Heart left ventricle (tissue), 16 donors: ENCODE measurements at places on chromosomes 12 and 14. TPM values are rescaled to one million over a fixed set of nuclear protein-coding genes. Genes with fewer than 3 reads are reported as not detected.

OVCH1 gene
- total RNA-seq: not detected

PRB2 gene
- not detected for total RNA-seq

ALX1 gene
- total RNA-seq: not detected

ENDOU gene
- total RNA-seq: not detected

CD69 gene
- total RNA-seq: 0.16 TPM

NEDD8 gene
- total RNA-seq: 186 TPM

- no peak for DNase-seq
Observed at GRCh38 chr14:24784981-24785380, 151.0 kb upstream of the GZMB start.

GRCh38 chr14:105135700-105136395, 32.7 kb downstream of the JAG2 start:
- DNase-seq: no peak

GRCh38 chr14:59316151-59316830, 127.8 kb downstream of the DAAM1 start:
- no peak for DNase-seq

- DNase-seq: no peak
Observed at GRCh38 chr14:59185676-59186075, 2.8 kb upstream of the DAAM1 start.

- DNase-seq: no peak
Observed at GRCh38 chr12:87266305-87266704, 762.9 kb downstream of the C12orf50 start.

GRCh38 chr12:54337280-54337842, 12.4 kb downstream of the COPZ1 start:
- peak; percentile 31 for DNase-seq

DNA sequence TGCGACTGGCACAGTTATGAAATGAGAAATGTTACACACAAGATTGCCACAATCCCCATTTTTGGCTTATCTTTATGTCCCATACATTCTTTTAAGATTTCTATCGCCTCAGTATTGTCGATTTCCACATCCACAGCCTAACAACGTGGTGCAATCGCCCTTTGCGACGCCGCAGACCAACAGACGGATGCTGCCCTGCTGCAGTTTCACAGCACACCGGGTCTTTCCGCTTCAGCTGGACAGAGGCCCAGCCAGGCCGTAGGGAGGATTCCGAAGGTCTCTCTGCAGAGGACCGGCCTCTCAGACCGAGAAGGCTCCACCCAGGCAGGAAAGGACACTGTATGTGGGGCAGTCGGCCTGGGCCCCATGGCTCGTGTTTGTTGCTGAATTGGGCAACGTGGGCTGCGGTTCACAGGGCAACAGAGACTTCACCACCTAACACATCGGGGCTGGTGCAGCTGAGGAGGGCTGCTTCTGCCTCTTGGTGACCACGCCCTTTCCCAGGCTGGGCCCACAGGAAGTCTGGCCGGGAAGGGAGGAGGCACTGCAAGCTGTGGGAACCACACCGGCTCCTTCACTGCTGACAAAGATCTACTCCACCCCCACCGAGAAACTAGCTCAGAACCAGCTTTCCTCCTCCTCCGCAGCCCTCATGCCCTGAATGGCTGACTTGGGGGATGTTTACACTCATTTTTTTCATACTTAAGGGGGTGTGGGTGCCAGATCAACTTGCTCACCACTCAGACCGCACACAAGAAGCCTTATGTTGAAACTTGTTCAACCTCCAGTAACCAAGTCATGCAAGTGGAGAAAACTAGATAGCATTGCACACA, 32.9 kb upstream of the MDM1 start:
- peak; percentile 90 for DNase-seq
